Right atrium auricular region (tissue), 2 donors: ENCODE measurements at places on chromosomes 7 and 10. TPM values are rescaled to one million over a fixed set of nuclear protein-coding genes. Genes with fewer than 3 reads are reported as not detected.

DNA sequence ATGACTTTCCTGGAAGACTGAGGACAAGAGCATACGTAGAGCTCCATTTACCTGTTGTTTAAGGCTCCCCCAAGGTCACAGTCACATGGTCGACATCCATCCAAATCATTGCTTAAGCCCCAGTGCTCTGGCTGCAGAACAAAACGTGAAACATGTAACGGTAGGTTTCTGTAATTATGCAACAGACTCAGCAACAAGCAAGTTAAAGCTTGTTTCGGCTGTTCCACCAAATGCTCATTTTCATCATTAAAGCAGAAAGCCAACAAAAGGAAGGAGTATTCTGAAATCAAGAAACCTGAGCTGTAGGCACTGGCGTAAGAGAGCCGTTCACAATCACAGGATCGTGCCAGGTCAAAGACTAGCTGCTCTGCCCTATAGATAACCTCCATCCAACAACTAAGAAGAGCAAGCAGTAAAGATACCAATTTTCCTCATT lies 30.0 kb downstream of the LAMB1 start:
- H3K27me3 ChIP-seq: no peaks in the 10 kb centered on the region
- H3K4me1 ChIP-seq: no peaks in the 10 kb centered on the region
- H3K4me3 ChIP-seq: no peak overlapping the region
- H3K27ac ChIP-seq: peak overlapping the region; percentile 83
- no peak for DNase-seq
- peaks cover 35% of the 10 kb centered on the region for H3K36me3 ChIP-seq

GRCh38 chr10:121900443-121901174 lies 27.2 kb downstream of the ATE1 start:
- H3K27ac ChIP-seq: no peak overlapping the region
- no peak for DNase-seq
- H3K4me3 ChIP-seq: no peak overlapping the region

DNA sequence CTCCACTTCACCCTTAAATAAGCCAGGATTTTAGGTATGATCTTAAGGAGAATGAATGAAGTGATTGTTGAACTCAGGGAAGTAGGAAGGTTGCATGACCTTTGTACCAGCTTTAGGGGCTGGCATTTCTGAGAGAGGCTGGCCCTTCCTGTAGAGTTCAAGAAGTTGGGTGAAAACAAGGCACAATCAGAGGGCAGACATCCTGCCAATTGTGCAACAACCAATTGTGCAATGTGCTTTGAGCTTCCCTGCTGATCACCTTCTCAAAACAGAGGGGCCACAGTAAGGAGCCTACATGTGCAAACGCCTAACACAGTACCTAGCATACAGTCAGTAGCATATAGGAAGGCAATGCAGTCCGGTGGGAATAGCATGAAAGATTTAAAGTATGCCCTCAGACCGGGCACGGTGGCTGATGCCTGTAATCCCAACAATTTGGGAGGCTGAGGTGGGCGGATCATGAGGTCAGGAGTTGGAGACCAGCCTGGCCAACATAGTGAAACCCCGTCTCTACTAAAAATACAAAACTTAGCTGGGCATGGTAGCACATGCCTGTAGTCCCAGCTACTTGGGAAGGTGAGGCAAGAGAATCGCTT lies 5.4 kb downstream of the CPVL start:
- no peak for DNase-seq
- no peak overlapping the region for H3K4me3 ChIP-seq
- H3K36me3 ChIP-seq: no peaks in the 10 kb centered on the region
- no peaks in the 10 kb centered on the region for H3K27me3 ChIP-seq
- no peak overlapping the region for H3K27ac ChIP-seq

Gene PPP1R17
- total RNA-seq: not detected

Gene FAM25C
- total RNA-seq: not detected

Gene MCMBP
- 28.5 TPM for total RNA-seq
